ENCODE measurements at places on chromosomes 6 and 20.

DNA sequence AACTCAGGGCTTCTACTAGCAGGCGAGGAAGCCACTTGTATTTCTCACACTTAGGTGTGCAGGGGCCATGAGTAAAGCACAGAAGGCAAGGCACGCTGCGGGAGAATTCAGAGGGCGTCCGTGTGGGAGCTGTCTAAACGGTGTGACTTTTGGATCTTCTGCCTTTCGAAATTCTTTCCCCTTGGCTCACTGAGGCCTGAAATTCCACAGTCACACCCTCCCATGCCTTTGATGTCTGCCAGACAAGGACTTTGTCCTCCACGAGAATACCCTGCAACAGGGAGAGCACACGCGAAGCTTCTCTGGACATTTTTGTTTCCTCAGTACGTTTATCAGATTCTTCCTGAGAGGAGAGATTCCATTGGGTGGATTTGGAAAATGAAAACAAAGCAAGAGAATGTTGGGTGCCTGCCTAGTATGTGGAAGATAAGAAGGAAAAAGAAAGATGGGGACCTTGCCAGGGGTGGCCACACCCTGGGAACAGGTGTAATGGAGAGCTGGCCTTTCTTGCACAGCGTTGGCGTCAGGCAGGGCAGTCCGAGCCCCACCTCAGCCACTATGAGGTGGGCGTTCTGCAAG is 235.7 kb downstream of the MYLK4 start:
- DNase-seq, result no peak

DNA sequence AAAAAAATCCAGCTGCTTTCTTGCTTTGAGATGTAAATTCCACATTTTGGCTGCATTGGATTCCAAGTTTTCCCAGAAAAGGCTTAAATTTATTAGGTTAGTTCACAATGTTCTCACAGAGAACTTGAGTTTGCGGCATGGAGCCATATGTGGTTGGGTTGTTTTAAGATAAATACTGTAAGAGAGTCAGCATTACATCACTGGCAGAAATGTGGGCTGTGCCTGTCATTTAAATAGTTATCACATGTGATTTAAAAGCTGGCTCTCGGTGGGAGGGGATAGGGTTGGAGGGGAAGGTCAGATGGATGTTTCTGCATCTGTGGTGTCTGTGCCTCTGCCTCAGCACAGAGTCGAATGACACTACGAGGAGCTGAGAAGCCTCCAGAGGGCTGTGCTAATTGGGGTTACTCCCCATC is 73.8 kb upstream of the SCP2D1 start:
- peak; percentile 64 for DNase-seq

DNA sequence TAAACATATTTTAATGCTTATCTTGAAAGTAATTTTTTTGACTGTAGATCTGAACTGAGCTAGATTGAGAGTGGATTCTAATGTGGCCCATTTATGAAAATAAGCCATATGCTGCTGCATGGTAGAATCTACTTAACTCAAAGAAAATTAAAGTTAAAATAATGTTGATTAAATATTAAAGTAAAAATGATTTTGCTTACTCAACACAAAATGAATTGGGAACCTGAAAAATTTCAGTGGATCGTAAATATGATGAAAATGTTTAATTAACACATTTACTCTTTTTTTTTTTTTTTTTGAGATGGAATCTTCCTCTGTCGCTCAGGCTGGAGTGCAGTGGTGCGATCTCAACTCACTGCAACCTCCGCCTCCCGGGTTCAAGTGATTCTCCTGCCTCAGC is 144.5 kb upstream of the HMGN3 start:
- no peak for DNase-seq

DNA sequence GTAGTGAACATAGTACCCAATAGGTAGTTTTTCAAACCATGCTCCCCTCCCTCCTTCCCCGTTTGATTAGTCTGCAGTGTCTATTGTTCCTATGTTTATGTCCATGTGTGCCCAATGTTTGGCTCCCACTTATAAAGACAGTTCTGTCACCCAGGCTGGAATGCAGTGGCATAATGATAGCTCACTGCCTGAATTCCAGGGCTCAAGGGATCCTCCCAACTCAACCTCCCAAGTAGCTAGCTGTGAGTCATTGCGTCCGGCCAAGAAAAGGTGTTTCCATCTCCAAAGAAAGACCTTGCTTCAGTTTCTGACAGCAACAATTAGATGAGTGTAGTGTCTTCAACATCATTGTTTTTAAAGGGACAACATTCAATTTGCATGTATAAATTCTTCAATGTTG is 131.1 kb upstream of the CEP162 start:
- no peak for DNase-seq

DNA sequence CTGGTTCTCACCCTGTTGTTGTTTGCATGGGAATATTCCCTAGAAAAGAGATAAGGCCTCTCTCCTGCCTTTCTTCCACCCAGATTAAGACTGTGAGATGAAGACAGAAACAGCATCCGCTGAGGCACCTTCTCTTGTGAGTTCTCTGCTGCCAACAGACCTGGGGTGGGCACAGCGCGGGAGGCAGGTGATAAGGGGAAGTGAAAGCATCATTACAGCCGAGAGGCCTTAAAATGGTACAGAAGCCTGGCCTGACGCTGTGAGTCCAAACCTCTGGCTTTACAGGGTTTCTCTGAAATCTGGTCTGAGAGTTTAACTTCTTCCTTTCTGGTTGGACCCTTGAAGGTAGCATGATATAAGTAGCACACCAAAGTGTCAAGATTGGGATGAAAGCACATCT is 21.0 kb upstream of the IYD start:
- no peak for DNase-seq

DNA sequence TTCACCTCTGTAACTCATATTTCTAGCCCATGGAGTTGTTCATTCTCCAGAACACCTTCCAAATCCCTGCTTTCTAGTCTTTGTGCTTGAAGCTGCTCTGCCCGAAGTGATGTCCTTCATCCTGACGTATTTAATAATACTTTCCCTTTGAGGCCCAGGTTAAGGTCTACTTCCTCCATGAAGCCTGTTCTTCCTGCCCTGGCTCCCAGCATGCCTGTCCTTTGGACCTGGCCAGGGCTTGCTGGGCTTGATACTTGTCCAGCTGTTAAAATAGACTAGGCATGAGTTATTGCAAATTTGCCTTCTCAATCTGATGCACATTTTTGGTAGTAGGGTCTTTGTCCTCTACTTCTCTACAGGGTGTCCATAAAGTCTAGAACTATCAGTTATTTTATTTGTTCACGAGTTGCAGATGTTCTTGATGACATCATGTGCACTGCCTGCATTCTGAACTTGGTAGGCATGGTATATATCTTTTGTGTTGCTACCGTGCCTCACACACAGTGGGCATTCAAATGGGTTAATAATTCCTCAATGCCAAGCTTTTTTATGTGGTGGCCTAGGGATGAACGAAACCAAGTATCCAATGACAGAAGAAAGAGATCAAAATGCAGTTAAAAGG is 3.1 kb upstream of the MAP7 start:
- no peak for DNase-seq

- no peak for DNase-seq
Observed at GRCh38 chr6:108557494-108558371, 3.0 kb upstream of the FOXO3 start.

DNA sequence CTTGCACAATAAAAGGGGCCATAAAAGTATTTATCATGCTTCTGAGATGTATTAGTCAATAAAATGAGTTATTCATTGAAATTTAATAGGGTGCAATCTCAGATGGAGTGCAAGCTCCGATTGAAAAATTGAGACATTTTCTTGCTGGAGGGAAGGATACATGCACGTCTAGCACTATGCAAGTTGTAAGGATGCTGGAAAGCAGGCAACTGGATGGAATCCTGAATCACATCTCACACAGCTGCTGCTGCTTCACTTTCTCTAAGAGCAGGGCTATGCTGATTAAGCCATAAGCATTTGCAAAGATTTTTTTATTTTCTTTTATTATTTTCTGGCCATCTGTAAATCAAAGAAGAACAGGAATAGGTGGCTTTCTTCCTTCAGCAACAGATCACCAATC is 308.8 kb upstream of the EPHA7 start:
- no peak for DNase-seq

DNA sequence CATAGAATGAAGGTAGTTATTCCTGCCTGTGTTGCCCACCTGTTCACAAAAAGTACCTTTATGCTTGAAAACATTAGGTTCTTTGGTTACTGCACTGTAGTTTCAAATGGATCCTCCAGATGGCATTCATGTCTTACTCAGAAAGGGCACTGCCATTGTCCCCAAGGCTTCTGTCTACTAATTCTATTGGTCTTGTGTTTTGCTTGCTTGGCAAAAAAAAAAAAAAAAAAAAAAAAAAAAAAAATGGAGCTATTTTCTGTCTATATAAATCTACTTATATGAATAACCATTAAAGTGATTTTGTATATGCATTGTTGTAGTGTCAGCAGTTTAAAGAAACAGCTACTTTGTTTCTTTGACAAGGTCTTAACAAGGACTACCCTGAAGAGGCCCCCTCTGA is 12.7 kb upstream of the EFHC1 start:
- DNase-seq, result peak; percentile 72

DNA sequence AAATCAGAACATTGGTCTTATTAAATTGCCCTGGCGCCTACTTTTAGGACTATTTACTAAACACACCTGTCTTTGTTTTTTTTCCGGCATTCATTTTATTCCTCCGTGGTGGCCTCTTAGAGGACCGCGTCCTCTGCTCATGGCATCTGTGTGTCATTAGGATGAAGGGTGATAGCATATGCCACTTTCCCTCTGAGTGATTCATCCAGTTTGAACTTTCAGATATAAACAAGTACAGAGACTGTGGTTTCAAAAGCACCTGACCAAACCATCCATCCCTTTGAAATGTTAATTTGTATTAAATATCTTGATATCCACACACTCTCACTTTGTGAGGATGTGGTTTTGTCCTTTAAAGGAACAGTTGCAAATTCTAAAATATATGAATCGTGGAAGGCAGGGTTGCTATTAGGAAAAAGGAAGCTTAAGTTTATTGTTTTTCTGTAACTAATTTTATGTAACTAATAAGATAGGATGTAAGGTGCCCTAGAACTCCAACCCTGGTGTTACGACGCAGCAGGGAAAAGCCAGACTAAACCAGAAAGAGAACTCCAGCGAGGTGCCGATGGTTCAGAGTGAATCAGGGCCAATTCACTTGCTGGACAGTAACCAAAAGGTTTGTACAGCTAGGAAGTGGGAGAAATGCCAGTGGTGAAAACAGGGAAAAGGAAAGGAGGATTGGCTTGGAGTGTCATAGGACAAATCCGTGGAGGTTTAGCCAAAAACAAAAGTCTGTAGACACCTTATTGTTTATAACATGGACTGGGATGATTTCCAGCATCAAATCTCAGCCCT is 98.7 kb downstream of the SHLD1 start:
- DNase-seq, result no peak

DNA sequence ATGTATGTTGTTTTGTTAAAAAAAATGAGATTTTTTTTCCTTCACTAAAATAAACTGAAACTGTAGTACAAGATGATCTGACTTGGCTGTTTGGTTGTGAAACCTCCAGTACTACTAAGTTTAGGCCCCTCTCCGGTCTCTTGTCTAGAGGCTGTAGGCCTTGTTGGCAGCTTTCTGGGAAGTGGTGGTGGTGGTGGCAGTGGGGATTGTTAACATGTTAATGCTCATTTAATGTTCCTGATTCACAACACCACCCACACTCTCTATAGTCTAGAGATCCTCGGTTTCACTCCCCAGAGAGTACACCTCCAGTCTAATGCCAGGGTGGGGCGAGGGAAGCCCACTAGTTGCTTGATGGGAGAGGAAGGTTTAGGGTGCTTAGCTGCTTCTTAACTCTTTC is 24.1 kb downstream of the STK4 start:
- DNase-seq, result peak; percentile 45

- peak; percentile 52 for DNase-seq
Observed at GRCh38 chr6:152068622-152069261, 261.3 kb downstream of the ESR1 start.

- peak; percentile 56 for DNase-seq
Observed at GRCh38 chr6:137240168-137240567, 21.0 kb upstream of the IFNGR1 start.

- no peak for DNase-seq
Observed at GRCh38 chr6:19949155-19949554, 112.0 kb downstream of the ID4 start.

- peak; percentile 94 for DNase-seq
Observed at GRCh38 chr6:16319813-16320532, 81.6 kb downstream of the GMPR start.

- DNase-seq, result no peak
Observed at GRCh38 chr20:57395111-57395966, 4.1 kb downstream of the RBM38 start.

- DNase-seq, result no peak
Observed at GRCh38 chr6:160226118-160226591, 32.5 kb downstream of the SLC22A2 start.

DNA sequence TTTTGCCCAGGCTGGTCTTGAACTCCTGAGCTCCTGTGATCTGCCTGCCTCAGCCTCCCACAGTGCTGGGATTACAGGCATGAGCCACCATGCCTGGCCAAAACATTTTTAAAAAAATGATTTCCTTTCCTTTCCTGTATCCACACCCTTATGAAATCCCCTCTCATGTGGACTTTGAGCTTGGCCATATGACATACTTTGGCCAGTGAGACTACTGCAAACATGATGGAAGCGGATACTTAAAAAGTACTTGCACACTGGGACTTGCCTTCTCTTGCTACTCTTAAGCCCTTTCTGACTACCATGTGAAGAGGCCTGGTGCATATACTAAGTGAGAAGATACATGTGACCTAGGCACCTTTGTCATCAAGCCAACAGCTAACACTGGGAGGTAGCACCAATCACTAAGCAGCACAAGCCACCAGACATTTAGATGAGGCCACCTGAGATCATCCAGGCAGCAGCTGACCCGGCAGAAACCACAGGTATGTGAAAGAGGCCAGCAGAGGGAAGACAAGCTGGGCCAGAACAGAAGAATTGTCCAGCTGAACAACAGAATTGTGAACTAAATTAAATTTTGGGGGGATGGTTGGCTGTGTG is 78.5 kb upstream of the HDAC2 start:
- DNase-seq, result no peak

DNA sequence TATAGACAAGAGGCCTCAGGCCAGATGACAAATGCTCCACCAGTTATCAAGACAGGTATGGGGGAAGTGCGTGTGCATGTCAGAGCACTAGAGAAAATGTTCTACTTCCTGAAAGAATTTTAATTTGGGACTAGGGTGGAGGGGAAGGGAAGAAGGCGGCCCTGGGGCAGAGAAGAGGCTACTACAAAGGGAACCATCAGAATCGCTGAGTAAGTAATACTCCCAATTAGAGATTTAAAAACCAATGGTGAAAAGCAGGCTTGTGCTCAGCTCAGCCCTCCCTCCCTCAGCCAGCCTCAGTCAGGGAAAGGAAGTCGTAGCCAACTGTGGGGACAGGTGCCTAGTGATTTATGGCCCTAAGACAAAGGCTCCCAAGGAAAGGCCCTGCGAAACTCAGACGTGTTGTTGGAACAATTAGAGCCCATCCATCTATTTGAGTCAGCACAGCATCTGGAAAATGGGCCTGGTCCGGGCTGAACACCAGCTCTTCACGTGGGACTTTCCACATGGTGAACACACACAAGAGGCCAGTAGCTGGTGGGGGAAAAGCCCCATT is 15.0 kb upstream of the MAFB start:
- no peak for DNase-seq

- no peak for DNase-seq
Observed at GRCh38 chr6:44068607-44069296, 58.5 kb downstream of the MRPL14 start.

Data from OCI-M1 (cell line).